T-helper 2 cell treated with Interferon-gamma antibody and Interleukin-4, amounts not matched to agents 5 μg/mL and 100 μg/mL, for 36 hours (primary cell): ENCODE measurements at places on chromosomes 12 and 14.

- peaks cover 62% of the 10 kb centered on the region for H3K4me1 ChIP-seq
- peak overlapping the region; percentile 50 for H3K27ac ChIP-seq
- no peaks in the 10 kb centered on the region for H3K27me3 ChIP-seq
- H3K36me3 ChIP-seq, result peaks cover 3% of the 10 kb centered on the region
- DNase-seq, result no peak
Observed at GRCh38 chr14:75494896-75495295, 27.4 kb upstream of the BATF start.

DNA sequence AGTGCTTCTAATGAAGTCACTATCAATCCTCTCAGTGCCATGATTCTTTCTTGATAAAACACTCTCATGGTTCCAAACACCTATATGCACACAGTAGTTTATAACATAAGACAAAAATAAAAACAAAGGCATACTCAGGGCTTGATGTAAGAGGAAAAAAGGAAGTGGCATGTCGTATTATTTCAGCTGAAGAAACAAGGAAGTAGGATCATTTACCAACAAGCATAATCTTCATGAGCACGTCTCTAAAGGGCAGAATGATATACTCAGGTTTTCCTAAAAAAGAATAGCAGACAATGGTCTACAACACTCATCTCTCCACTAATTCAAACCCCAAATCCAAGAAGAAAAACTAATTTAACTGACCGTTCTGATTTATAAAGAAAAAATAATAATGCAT is 33.9 kb downstream of the NUMB start:
- no peak for DNase-seq
- H3K27me3 ChIP-seq, result no peaks in the 10 kb centered on the region
- peaks cover 9% of the 10 kb centered on the region for H3K36me3 ChIP-seq
- H3K27ac ChIP-seq, result no peak overlapping the region
- peaks cover 17% of the 10 kb centered on the region for H3K4me1 ChIP-seq

- H3K27ac ChIP-seq, result peak overlapping the region; percentile 85
- no peaks in the 10 kb centered on the region for H3K27me3 ChIP-seq
- peaks cover 61% of the 10 kb centered on the region for H3K4me1 ChIP-seq
- H3K4me3 ChIP-seq, result peak overlapping the region; percentile 80
- H3K36me3 ChIP-seq, result peaks cover 75% of the 10 kb centered on the region
Observed at GRCh38 chr12:53201177-53201541, 5.9 kb downstream of the ITGB7 start.

- peaks cover 6% of the 10 kb centered on the region for H3K36me3 ChIP-seq
- H3K27ac ChIP-seq, result no peak overlapping the region
- DNase-seq, result no peak
- no peak overlapping the region for H3K4me3 ChIP-seq
- H3K4me1 ChIP-seq, result peaks cover 14% of the 10 kb centered on the region
- H3K27me3 ChIP-seq, result no peaks in the 10 kb centered on the region
Observed at GRCh38 chr12:700016-700415, 36.8 kb upstream of the NINJ2 start.

- H3K27ac ChIP-seq, result no peak overlapping the region
- H3K4me1 ChIP-seq, result no peaks in the 10 kb centered on the region
- no peak for DNase-seq
- H3K27me3 ChIP-seq, result peaks cover 45% of the 10 kb centered on the region
- no peaks in the 10 kb centered on the region for H3K36me3 ChIP-seq
Observed at GRCh38 chr12:53775478-53776145, 23.8 kb upstream of the CISTR start.

- H3K27me3 ChIP-seq, result no peaks in the 10 kb centered on the region
- H3K36me3 ChIP-seq, result peaks cover 85% of the 10 kb centered on the region
- peak overlapping the region; percentile 97 for H3K27ac ChIP-seq
- peak overlapping the region; percentile 89 for H3K4me3 ChIP-seq
- H3K4me1 ChIP-seq, result peaks cover 52% of the 10 kb centered on the region
Observed at GRCh38 chr12:9673404-9674225, 4.1 kb downstream of the CLEC2D start.

GRCh38 chr12:6047249-6048237 is 76.9 kb downstream of the VWF start:
- H3K36me3 ChIP-seq, result no peaks in the 10 kb centered on the region
- H3K27ac ChIP-seq, result no peak overlapping the region
- no peak for DNase-seq
- H3K27me3 ChIP-seq, result no peaks in the 10 kb centered on the region
- H3K4me1 ChIP-seq, result no peaks in the 10 kb centered on the region
